ENCODE measurements at places on chromosomes 13 and 19.

DNA sequence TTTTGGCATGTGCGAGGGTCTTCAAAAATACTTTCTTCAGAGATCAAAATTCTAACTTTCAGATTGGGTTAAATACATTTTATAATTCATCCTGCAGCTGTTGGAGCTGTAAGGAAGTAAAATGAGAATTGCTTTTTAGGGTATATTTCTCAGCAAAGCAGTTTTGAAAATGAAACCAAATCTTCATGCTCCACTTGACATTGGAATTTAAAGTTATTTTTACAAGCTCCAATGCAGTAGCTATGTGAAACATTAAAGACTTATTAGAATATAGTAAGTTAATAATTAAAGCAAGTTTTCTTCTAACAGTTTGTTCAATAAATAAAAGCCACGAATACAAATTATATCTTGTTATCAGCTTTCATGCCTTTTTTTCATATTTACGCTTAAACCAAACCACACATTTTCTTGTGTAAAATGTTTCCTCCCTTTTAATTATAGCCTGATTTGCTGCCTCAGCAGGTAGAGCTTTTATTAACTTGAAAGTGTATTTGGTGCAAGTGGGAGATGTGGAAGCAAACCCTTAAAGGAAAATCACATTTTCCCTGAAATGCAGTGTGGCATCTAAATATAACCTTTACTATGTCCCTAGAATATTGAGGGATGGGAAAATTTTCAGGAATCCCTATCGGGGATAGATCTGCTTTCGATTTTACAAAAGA, 12.4 kb upstream of the MICU2 start:
- DNase-seq = no peak

GRCh38 chr13:97520866-97521265, 86.9 kb downstream of the RAP2A start:
- DNase-seq = no peak

GRCh38 chr19:41328157-41328841, 18.3 kb downstream of the CCDC97 start:
- DNase-seq = peak; percentile 56

GRCh38 chr13:49566461-49566860, 18.9 kb downstream of the RCBTB1 start:
- DNase-seq = no peak

DNA sequence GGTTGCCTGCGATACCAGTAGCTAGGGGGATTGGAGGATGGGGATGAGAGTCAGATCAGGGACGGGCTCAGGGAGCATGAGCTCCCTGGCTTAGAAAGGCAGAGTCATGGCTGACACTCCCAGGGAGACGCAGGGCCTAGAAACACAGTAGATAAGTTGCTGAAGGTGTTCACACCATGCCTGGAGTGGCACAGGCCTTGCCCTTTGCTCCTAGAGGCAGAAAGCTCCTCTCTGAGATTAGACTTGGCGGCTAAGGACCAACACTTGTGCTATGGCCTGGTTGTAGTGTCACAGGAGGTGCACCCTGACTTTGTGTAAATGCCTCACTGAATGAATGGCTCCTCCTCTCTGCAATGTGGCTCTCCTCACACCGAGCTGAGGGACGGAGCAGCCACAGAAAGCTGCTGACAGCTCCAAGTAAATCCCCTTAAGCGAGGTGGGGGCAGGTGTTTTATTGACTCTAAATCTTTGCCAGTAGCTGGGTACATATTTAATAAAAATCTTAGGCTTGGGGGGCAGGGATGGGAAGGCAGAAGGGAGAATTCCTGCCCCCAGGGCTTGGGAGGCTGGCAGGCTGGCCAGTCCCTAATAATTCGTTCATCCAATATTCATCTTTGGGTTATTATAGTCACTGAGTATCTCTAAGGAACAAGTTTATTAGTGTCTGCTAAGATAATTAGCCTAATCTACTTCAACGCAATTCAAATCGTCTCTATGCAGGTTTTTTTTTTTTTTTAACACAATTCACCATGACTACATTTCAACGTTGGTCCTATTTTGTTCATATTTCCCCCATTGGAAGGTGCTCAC, 54.9 kb downstream of the SIAH3 start:
- no peak for DNase-seq

DNA sequence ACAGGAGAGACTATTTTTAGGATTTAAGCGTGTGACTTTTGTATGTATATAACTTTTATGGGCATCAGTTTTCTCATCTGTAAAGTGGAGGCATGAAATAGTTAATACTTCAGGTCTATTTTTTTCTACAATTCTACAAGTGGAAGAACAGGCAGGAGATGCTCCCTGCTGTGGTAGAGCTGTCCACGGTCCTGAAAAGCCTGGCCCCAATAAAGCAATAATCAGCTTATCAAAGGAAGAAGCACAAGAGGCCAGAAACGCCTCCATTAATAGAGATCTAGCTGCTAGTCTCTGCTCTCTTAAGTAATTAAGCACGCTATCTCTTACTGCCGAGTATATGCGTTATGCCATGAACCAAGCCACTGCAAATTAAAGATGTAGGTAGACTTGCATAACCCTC, 28.0 kb upstream of the WASF3 start:
- peak; percentile 75 for DNase-seq

DNA sequence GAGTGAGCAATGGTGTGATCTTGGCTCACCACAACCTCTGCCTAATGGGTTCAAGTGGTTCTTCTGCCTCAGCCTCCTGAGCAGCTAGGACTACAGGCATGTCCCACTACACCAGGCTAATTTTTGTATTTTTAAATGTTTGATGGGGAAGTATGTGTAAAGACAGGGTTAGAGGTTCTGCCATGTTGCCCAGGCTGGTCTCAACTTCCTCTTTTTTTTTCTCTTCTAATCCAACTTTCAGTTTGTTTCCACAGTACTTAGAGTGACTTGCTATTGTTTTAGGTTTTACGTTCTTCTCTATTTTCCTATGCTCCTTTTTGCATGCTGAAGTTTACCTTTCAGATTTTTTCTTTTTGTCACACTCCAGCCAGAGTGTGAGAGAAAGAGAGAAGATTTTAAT, 1433.0 kb downstream of the UQCRFS1 start:
- DNase-seq = no peak

DNA sequence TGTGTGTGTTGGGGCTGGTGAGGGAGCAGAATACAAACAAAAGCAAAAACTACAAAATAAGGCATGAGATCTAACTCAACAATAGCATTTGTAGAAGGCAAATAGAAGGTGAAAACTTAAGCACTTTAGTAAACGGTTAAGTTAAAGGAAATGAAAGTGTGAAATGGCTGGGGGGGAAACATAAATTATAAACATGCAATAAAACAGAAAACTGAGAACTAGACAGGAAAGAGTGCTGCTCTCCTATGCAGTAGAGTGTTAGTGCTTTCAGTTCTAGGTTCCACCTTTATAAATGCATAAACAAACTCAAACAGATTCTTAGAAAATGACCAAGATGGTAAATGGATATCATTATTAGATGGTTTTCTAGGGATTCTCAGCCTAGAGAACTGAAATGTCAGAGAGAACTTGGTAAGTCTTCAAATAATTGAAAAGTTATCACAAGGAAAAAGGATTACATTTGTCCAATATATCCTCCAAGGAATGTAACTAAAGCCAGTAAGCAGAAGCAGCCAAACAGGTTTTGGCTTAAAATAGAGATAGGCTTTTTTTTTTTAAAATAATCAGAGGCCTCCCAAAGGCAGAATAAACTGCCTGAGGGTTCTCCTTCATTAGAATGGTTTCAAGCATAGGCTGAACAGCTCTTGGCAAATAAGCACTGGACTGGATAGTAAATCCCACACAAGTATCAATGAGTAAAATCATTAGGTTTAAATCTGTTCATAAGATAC, 23.3 kb downstream of the RBM26 start:
- no peak for DNase-seq

GRCh38 chr13:47903836-47904235, 97.2 kb downstream of the SUCLA2 start:
- DNase-seq = no peak

DNA sequence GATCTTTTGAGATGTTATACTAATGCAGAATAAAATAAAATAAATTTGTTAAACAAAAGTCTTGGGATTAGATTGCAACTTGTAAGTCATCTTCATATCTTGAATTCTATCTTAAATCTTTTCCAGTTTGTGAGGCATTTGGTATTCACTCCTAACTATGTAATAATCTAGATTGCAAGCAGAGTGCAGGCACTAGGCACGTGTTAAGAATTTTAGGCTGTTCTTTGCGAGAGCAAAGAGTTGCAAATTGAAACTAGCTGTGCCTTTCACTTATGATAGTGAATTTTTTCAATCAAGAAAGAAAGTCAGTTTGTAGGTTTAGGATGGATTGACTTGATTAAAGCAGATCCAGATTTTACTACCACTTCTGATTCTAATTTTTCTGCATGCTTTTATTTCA, 264.1 kb upstream of the SPRY2 start:
- DNase-seq = no peak

DNA sequence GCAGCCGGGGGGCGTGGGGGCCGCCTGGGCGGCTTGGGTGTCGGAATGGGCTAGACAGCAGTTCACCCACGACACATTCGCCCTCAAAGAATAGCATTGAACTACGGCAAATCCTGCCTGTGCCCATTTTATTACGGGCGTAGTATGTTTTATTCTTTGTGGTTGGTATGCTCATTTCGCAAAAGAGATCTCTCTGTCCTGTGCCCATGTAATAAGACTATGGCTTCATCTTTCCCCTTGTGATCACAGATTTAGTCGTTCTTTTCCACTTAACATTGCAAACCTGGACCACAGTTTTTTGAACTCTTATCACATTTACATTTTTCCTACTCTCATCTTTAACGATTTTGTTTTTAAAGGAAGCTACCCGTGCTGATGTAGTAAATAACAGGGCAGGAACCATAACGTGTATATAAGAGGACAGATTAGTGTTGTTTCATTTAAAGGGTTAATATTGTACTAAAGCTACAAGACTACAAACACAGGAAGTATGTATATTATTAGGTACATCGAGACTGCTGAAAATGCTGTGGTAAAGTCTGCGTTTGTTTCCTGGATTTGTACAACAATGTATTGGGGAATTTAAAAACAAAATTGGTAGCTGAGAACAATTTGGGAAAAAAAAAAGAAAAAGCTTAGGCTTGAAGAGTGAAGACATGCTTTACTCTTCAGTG, 3.2 kb upstream of the MYCBP2 start:
- no peak for DNase-seq

DNA sequence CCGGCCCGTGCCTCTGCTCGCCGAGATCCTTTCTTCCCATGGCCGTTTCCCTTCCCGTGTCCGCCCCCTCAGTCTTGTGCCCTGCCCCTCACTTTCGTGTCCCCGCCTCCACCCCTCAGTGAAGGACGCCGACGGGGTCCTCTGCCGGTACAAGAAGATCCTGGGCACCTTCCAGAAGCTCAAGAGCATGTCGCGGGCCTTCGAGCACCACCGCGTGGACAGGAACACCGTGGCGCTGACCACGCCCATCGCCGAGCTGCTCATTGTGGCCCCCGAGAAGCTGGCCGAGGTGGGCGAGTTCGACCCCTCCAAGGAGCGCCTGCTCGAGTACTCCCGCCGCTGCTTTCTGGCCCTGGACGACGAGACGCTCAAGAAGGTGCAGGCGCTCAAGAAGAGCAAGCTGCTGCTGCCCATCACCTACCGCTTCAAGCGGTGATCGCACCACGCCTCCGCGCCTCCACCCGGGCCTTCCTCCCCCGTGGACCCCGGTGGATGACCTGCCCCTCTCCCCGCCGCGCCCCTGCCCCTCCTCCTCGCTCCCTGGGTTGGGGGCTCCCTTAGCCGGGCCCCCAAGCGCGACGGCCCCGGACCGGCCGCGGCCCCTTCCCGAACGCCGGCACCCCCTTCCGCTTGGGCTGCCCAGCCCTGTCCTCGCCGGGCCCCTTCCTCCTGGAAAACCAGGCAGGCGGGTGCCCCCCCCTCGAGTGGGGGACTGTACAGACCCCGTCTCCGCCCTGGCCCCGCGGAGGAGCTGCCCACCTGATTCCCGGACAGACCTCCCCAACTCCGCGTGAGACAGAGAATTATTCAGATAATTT, 2.3 kb upstream of the U2AF2 start:
- peak; percentile 75 for DNase-seq

GRCh38 chr19:52248241-52248640, 21.1 kb upstream of the ZNF766 start:
- no peak for DNase-seq

DNA sequence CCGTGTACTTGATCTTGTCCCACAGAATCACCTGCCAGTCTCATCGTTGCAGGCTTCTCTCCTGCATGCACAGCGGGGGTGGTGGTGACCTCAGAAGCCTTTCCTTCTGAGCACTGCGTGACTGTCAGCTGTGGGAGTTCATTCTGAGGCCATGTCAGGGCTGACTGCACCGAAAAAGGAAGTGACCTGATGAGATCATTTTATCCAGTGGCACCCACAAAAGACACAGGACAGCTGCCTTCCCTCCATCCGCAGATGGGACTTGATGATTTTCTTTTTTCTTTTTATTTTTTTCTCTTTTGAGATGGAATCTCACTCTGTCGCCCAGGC, 89.7 kb downstream of the RAB20 start:
- DNase-seq = no peak

GRCh38 chr13:37118016-37118415, 12.6 kb upstream of the CSNK1A1L start:
- no peak for DNase-seq

GRCh38 chr19:18233224-18233825, 7.1 kb upstream of the PDE4C start:
- peak; percentile 89 for DNase-seq

DNA sequence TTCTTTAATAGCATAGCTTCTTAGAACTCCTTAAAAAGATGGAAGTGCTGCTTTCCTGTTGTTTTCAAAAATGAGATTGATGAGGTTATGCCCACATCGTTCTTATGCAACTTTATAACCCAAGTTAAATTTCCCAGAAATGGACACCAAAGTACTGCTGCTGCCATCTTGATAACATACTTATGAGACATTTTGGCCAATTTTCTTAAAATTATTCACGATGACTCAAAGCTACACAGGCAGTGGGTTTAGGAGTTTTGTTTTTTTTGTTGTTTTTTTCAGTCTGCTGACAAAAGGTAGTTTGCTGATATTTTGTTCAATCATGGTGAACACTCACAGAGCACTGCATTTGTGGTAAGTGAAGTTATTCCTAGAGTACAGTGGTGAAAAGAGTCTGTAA, 54.9 kb upstream of the RFC3 start:
- DNase-seq = no peak

GRCh38 chr13:113354831-113355610, 8.9 kb downstream of the GRTP1 start:
- DNase-seq = no peak

GRCh38 chr13:84137292-84137691, 255.0 kb upstream of the SLITRK1 start:
- DNase-seq = no peak

- no peak for DNase-seq
Measured at GRCh38 chr13:37274569-37275497, 169.4 kb upstream of the CSNK1A1L start.

DNA sequence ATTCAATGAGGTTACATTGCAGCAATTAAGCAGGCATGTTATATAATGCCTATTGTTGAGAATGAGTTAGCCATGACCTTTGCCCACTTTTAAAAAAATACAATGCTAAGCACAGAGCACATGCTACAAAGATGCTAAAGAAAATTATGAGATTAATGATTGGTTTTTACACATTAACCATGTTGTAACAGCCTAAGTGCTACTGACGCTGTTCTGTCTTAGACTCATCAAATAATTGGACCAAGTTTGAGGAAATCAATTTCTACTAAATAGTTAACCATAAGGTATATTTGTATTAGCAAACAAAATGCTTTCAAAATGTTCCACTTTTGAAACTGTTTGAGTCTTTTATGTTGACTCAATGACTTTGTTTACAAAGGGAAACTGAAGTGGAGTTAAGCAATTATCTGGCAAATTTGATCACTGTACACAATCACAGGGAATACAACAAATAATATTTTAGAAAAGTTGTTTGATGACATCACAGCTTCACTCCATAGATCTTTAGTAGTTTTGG, 14.3 kb downstream of the MIR17HG start:
- DNase-seq = no peak

GRCh38 chr13:99396446-99396845, 89.2 kb upstream of the GPR183 start:
- DNase-seq = no peak
